ENCODE measurements at places on chromosomes 11 and 22.

- DNase-seq = no peak
Observed at GRCh38 chr11:79575701-79576100, 134.9 kb upstream of the TENM4 start.

GRCh38 chr11:106152013-106152412 is 74.6 kb downstream of the AASDHPPT start:
- no peak for DNase-seq

DNA sequence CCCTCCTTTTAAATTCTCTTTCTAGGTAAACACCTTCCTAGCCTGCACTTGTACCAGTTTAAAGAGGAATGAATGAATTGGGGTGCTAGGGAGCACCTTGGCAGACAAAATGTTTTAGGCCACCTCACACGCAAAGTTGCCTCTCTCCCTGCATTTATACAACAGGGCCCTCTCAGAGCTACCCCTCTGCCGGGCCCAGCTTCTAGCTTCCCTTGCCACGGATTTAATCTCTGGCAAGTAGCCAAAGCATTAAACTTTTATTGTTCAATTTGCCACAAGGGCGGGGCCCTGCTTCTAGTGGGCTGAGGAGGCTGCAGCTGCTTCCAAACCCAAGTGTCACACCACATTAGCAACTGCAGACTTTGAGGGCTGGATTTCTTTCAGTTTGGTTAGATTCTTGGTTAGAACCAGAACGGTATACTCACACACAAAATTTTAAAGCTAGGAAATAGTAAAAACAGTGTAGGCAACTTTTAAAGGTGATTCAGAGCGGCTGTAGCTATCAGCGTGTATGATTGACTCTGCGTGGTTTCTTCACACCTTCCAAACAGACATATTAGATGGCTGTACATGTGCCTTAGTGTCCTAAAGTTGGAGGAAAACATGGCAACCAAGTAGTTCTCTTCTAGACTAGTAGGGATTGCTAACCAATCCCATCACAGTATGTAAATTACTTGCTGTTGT is 6.5 kb downstream of the KREMEN1 start:
- no peak for DNase-seq

GRCh38 chr22:31329029-31329428 is 17.1 kb downstream of the PATZ1 start:
- no peak for DNase-seq

DNA sequence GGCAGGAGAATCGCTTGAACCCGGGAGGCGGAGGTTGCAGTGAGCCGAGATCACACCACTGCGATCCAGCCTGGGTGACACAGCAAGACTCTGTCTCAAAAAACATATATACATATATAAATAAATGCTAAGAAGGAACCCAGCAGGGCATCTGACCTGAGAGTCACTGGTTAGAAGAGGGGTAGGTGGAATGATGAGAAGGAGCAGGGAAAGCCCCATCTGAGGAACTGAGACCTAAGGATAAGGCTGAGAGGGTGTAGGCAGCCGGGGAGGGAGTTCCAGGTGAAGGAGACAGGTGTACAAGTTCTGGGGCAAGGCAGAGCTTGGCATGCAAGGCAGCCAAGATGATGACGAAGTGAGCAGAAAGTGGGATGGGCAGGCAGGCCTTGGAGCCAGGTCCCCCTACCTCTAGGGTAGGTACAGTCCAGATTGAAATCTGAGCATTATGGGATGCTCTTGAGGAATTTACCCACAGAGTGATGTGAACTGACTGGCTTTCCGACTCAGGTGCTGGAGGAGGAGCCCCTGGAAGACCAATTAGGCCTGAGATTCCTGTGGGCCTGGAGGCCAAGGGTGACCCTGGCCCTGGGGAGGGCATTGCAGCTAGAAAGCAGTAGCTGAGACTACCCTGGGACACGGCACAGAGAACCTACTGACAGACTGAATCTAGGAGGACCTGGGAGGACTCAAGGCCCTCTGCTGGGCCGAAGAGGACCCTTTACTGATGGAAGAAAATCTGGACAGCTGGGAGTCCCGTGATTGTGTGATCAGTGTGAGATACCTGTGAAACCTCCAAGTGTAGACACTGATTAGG is 22.8 kb downstream of the KLHL22 start:
- DNase-seq = no peak

All from stimulated activated CD8-positive, alpha-beta memory T cell treated with anti-CD3 and anti-CD28 coated beads, Interleukin-7, amount 100 ng/mL, for 1 hour (primary cell).